NCI-H524 treated with DMSO at 0.1 percent for 48 hours (cell line): ENCODE measurements at places on chromosomes 16 and 17.

DNA sequence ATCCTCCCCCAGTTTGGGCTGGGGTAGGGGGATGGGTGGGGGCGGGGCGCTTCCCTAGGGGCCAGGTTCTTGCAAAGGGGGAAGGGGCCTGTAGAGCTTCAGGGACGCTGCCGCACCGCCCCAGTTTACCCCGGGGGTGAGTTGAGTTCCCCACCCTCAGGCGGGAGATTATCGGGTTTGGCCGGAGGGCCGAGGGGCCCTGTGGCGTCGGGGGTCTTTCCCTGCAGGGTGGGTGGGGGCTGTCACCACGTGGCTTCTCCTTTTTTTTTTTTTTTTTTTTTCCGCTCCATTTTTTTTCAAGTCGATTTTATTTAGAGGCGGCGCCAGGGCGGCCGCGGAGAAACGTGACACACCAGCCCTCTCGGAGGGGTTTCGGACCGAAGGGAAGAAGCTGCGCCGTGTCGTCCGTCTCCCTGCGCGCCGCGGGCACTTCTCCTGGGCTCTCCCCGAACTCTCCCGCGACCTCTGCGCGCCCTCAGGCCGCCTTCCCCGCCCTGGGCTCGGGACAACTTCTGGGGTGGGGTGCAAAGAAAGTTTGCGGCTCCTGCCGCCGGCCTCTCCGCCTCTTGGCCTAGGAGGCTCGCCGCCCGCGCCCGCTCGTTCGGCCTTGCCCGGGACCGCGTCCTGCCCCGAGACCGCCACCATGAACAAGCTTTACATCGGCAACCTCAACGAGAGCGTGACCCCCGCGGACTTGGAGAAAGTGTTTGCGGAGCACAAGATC, at the start of gene IGF2BP1:
IGF2BP1 (plus strand) TSS at position 283 of the 724 bp plus-strand sequence; CDS start at position 644, 361 bp downstream.
- DNase-seq, result no peak

DNA sequence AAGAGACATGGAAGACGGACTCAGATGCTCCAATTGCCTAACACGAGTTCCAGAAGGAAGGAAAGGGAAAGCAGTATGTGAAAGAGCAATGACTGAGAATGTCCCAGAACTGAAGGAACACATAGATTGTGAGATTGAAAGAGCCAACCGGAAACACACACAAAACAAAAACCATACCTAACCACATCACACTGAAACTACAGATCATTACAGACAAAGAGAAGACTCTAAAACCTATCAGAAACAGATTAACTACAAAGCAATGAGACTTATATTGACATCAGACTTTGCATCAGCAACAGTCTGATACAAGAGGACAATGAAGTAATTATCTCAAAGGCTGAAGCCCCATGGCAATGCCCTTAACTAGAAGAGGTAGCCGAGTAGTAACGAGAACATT, 45.6 kb upstream of the CLEC18B start:
- no peak for DNase-seq

DNA sequence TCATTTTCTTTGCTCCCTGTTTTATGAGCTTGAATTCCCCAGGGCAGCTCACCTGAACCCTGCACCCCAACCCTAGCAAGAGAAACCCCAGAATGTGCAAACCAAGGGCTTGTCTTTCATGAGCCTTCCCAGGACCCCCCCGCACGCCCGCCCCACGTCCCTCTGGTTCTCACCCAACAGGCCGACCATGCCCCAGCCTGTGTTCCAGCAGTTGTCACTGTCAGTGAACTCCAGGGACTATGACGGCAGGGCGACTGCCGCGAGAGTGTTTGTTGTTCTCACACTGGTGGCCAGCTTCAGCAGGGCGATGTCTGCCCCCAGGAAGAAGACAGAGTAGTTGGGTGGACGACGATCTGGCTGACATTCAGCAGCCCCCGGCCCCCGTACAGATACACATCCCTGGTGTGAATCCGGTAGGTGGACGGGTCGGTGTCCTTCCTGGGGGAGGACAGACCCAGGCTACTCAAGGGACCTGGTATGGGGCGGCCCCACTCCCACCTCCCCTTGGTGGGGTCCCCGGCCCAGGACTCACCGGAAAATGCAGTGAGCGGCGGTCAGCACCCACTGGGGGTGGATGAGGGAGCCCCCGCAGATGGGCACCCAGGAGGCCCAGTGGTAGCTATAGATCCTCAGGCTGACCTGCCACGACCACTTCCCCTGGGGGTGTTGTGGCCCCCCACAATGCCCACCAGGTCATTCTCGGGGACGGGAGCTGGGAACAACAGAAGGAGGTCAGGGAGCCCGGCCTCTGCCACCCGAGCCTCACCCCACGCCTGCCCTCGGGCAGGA, 20.1 kb downstream of the TPSD1 start:
- no peak for DNase-seq

DNA sequence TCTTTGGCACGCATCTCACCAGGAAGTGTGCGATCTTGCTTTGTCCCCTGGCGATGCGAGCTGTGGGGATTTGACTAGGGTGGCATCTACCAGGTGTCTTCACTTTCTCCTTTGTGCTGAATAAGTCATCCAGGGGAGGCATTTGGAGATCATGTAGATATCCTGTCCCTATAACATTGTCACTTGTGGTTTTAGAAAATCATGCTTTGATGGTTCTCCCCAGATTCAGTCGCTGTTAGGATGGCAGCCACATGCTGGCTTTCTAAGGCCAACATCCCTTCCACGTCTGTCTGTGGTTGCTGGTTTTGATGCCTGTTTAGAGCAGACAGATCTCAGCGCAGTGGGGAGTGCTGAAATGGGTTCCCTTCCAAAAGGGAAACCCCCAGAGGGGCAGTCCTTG, 2.5 kb downstream of the ADAD2 start:
- DNase-seq, result no peak

GRCh38 chr16:12646098-12646489, 157.6 kb downstream of the CPPED1 start:
- no peak for DNase-seq
